ENCODE measurements at places on chromosomes 4 and X.

DNA sequence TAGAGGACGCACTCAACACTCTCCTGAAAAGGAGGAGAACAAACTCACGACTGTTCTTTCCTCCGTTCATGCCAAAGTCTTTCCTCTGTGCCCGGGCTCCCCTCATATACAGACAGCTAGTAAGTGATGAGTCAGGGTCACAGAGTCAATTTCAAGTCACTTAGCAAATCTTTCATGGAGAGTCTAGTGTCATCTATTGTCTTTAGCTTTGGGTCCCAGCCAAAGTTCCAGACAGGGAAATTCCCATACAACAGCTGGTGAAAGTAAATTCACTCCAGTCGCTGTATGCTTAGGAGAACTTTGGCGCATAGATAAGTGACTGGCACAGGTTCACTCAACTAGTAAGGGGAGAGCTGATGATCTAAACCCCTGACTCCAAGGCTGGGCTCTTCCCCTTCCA is 226.5 kb downstream of the MID1 start:
- no peak for DNase-seq

GRCh38 chr4:168118116-168118655 is 25.8 kb downstream of the ANXA10 start:
- DNase-seq, result peak; percentile 59

DNA sequence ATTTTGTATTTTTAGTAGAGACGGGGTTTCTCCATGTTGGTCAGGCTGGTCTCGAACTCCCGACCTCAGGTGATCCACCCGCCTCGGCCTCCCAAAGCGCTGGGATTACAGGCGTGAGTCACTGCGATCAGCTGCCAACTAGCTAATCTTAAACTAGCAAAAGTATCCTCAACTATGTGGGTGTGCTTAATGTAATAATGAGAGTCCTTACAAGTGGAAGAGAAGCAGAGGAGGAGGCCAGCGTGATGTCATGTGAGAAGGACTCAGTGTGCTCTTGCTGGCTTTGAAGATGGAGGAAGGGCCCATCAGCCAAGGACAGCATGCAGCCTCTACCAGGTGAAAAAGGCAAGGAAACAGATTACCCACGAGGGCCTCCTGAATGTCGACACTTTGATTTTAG is 19.6 kb downstream of the SCD5 start:
- DNase-seq, result no peak

DNA sequence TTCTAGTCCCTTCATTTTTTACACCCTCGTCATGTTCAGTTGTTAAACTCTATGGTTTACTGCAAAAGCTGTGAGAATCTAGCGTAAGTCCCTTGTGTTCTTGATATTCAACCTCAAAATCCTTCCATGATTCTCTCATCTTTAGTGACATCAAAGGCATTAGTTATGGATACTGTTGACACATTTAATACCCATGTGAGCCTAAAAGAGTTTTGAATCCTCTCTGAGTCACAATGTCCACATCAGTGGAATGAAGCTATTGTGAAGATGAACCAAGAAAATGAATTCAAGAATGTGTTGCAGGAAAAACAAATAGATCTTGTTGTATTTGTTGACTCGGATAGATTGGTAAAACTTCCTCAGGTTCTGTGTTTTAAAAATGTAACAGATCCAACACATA is 394.7 kb upstream of the ATOH1 start:
- no peak for DNase-seq

GRCh38 chr4:142858965-142859364 is 12.9 kb upstream of the INPP4B start:
- no peak for DNase-seq

- no peak for DNase-seq
These were observed 248.9 kb downstream of the BCOR start for GRCh38 chrX:39848900-39849299.

- DNase-seq, result no peak
These were observed 47.7 kb downstream of the RPS6KA3 start for GRCh38 chrX:20218836-20219505.

DNA sequence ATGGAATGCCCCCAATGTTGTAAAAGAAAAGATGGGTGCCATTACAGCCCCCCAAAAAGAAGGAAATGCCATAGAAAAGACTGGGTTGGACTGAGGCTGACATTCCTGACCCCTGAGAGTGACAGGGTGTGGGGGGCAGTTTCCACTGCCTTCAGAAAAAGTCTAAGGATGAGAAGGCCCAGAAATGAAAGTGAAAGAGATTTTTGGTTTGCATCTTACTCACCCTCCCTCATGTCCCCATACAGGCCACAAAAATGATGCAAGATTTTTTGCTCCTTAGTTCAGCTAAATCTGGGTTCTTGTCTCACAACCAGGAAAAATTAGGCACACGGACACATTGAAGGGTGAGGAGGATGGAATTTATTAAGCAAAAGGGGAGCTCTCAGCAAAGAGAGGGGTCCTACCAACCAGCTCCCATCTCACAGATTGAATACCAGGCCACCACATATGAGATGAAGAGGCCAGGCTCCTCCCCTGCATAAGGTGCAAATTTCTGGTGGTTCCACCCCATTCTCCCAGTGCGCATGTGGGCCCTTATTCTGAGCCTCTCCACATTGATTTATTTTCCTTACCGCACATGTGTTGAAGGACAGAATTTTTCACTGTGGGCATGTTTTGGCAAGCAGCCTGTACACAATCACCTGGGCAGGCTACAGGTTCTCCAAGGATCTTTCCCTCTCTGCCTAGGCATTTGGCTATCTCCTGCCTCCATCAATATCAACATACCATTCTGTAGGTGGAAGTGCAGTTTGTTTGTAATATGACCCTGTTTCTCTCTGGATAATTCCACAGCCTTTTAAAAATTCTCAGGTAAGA is 18.8 kb downstream of the PPP4R3C start:
- no peak for DNase-seq

DNA sequence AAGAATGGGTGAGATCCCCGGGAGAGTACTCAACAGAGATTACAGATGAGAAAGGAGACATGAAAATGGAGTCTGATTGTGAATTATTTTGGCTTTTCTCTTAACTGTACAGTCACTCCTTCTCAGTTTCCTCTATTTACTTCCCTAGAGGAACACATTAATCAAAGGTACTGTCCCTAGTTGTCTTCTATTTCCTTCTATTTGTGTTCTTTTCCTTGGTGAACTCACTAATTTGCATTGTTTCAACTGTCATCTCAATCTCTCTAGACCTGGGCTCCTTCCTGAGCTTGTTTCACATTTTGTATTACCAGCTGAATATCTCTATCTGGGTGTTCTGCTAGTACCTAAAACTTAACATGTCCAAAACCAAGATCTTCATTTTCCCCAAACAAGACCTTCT is 59.8 kb downstream of the ABCB7 start:
- DNase-seq, result peak; percentile 22

- DNase-seq, result no peak
These were observed 140.7 kb downstream of the TMEM164 start for GRCh38 chrX:110143454-110144210.
